Tibial nerve (tissue), 4 donors: ENCODE measurements at places on chromosomes 4 and X.

DNA sequence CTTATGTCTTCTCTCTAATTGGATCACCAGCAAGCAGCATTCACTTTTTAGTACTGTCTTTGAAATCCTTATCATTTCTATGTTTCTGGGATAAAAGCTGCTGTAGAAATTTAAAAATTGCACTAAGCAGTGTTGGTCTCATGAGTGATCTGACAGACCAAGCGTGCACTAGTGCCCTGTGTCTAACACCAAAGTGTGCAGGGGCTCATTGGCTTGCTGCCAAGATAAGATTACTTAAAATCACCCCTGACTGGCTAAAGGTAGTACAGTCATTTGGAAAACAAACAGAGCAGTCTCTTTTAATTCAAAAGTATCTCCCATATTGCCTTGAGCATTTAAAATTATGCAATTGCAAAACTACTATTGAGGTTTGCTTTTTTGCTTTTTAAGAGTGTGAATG, 304.6 kb downstream of the ARAP2 start:
- no peak for DNase-seq

- no peak for DNase-seq
These were observed 91.6 kb upstream of the NLRP2B start for GRCh38 chrX:57771689-57772088.

GRCh38 chr4:112377594-112378242, 80.5 kb downstream of the ALPK1 start:
- DNase-seq, result no peak

GRCh38 chr4:28247805-28248204, 1387.2 kb downstream of the STIM2 start:
- no peak for DNase-seq
